Left kidney (tissue), 8 donors: ENCODE measurements at places on chromosomes 7 and 10.
A peak's percentile ranks its signal among the peaks of the same experiment; 100 is the strongest.

- peak; percentile 44 for DNase-seq
Observed at GRCh38 chr10:11472158-11472753, 139.2 kb downstream of the USP6NL start.

- no peak for DNase-seq
Observed at GRCh38 chr10:25014579-25014978, 1.4 kb downstream of the ENKUR start.

DNA sequence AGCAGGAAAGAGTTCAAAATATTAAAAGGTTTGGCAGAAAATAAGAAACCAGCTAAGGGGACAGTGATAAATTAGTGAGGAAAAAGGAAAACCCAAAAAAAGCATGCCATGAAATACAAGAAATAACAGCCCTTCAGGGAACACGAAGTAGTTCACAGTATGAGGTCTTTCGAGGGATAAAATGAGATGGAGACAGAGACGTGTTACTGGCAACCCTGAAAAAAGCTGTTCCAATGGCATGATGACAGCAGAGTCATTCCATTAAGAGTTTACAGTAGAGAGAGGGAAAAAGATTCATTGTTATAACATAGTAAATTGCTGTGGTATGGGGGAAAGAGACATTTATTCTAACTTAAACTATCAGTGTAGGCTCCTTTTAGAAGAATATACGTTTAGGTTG is 391.2 kb downstream of the ANKRD7 start:
- DNase-seq, result no peak

DNA sequence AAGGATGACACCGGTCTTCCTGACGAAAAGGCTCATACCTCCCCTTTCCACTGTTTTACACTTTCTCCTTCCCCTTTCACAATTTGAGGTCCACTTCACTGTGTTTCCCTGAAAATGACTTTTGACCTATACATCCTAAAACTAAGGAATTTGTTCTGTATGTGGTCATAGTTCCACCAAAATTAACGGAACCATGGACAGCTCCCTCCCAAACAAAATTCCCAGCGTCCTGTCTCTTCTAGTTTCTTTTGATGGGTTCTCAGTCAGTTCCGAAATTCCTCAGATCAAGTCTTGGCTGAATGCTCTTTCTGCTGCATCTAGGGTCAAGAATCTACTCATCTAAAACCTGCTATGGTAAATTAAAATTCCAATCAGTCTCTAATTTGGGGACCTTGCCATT is 1191.9 kb downstream of the CNTNAP2 start:
- DNase-seq, result peak; percentile 18

GRCh38 chr10:50809596-50809995 is 69.9 kb downstream of the ASAH2B start:
- DNase-seq, result no peak
